Effector memory CD4-positive, alpha-beta T cell (primary cell): ENCODE measurements at places on chromosomes 4 and X.

DNA sequence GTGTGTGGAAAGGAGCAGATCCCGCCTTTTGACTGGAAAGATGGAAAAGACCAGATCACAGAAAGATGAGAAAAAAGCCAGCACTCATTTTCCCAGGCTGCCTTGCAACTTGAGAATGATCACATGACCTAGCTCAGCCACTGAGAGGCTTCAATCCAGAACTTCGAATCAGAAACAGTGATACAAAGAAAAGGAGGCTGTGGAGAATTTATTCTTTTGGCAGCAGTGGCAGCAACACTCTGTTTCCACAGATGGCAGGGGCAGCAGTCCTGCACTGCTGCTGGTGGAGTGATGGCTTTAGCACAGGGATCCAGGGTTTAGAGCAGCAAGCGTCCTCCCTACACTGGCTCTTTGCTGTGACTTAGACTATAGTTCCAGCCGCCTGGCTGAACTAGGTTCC is 77.8 kb upstream of the SH3RF1 start:
- H3K36me3 ChIP-seq = no peaks in the 10 kb centered on the region
- H3K27ac ChIP-seq = no peak overlapping the region
- no peaks in the 10 kb centered on the region for H3K27me3 ChIP-seq
- H3K4me3 ChIP-seq = no peak overlapping the region
- no peaks in the 10 kb centered on the region for H3K4me1 ChIP-seq

DNA sequence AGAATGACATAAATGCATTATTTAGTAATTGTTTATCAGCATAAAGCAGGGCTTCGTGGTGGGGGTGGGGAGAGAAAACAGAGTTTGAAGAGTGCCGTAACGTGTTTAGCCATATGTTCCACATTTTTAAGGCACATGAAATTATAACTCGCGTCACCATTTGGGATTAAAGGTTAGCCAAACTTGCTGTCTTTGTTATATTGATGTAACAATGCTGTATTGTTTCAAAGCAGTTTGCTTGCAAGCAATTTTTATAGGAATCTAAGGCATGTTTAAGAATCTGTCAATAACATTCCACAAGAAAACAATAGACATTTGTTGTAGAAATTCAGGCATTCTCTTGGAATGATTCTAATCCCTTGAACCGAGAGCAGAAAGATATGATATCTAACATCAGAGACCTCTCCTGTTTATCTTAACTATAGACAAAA is 78.3 kb downstream of the CLDN22 start:
- no peaks in the 10 kb centered on the region for H3K4me1 ChIP-seq
- DNase-seq = no peak
- no peak overlapping the region for H3K27ac ChIP-seq
- no peaks in the 10 kb centered on the region for H3K27me3 ChIP-seq
- no peaks in the 10 kb centered on the region for H3K36me3 ChIP-seq
- H3K4me3 ChIP-seq = no peak overlapping the region

DNA sequence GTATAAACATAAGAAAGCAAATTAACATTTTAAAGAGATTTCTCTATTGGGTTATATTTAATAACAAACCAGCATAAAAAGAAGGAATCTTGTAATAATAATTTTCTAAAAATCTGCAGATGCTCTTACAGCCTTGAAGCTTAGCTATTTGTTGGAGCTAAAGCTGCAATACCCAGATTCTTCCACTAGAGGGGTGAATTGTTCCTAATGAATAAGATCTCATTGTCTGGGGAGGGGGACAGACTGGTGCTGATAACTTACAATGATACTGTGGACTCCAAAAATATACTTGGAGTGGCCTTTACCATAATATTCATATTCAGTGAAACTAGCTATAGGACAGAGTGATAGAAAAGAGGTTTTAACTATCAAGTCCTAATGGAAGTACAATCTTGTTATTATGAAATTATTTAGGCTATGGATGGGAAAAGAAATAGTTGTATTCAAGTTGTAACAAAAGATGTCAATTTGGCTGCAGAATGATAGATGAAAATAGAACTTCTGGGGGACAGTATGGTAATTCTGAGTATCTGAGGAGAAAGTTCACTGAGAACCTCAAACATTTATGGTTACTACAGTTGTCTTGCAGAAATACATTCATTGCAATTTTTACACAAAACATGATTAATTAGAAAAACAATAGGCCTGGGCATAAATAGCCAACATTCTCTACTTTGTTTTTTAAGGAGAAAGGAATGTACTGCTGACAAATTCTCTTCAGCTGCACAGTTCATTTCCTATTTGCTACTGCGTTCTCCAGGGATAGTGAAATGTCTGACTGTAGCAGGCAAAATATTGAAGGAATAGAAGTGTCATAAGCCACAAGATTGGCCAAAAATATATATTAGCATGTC is 443.3 kb downstream of the GBA3 start:
- no peak for DNase-seq
- no peaks in the 10 kb centered on the region for H3K36me3 ChIP-seq
- H3K4me1 ChIP-seq = no peaks in the 10 kb centered on the region
- no peak overlapping the region for H3K4me3 ChIP-seq

DNA sequence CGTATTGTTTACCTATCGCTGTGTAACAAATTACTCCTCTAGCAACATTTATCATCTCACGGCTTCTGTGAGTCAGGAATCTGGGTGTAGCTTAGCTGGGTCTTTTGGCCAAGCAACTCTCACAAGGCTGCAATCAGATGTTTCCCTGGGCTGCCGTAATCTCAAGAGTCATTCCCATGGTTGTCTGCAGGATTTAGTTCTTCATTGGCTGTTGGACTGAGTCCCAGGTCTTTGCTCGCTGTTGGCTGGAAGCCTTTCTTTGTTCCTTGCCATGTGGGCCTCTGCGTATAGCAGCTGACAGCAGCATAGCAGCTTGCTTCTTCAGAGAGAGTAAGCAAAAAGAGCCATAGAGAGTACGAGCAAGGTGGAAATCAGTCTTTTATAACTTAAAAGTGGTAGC is 16.8 kb downstream of the POLR2B start:
- no peak overlapping the region for H3K27ac ChIP-seq
- no peak overlapping the region for H3K4me3 ChIP-seq
- no peak for DNase-seq
